Activated CD4-positive, CD25-positive, alpha-beta regulatory T cell treated with anti-CD3 and anti-CD28 coated beads, Interleukin-2, amount 50 U/mL, for 72 hours (primary cell): ENCODE measurements at places on chromosomes 1 and 21.

DNA sequence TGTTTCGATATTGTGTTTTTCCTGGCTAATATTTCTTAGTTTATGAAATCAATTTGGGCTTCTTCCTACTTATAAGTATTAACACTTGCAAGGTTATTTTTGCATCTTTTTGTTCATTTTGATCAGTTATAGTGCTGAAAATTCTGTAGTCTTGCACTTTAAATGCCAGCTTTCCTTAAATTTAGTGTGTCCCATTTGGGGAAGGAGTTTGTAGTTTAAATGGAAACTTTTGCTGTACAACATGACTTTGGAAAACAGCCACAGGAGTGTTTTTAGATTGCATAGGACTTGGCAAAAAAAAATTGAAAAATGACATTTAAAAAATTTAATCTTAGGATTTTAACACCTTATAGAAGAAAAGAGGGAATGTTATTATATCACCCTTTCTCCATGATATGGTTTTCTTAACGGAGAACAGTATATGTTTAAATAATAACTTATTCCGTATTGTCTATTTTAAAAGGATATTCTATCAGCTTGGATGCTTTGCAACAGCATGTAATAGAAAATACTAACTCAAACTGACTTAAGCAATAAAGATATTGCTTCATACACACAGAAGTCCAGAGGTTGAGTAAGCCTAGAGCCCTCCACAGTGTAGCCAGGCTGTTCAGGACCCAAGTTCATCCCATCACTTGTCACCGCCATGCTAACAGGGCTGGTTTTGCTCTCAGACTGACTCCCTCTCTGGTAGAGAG lies 53.8 kb downstream of the LYPLAL1 start:
- DNase-seq, result no peak

GRCh38 chr1:14815175-14815877 lies 216.8 kb downstream of the KAZN start:
- DNase-seq, result no peak

DNA sequence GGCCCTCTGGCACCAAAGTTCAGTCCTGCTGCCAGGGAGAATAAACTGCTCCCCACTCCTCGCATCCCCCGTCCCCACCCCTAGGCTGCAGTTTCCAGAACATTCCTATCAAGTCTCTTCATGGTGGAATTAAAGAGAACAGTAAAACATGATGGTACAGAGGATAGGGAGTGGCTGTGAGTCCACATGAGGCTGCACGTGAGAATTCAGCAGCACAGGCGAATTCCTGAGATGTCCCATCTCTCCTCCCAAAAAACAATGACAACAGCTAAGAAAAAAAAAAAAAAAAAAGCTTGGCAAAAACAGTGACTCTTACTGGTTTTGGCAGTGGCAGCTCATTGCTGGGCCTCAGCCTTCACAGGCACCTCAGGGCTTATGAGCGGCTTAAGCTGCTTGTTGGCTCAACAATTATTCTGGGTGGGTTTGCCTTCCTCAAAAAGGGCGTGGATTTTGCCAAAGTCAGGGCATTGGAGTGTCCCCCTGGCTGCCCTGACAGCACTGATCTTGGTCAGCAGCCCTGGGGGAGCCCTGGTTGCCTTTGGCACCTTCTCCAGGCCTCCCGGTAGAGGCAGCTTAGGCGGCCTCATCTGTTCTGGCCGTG lies 5.7 kb upstream of the IFFO2 start:
- DNase-seq, result no peak

GRCh38 chr1:229420765-229421164 lies 13.1 kb downstream of the ACTA1 start:
- no peak for DNase-seq

DNA sequence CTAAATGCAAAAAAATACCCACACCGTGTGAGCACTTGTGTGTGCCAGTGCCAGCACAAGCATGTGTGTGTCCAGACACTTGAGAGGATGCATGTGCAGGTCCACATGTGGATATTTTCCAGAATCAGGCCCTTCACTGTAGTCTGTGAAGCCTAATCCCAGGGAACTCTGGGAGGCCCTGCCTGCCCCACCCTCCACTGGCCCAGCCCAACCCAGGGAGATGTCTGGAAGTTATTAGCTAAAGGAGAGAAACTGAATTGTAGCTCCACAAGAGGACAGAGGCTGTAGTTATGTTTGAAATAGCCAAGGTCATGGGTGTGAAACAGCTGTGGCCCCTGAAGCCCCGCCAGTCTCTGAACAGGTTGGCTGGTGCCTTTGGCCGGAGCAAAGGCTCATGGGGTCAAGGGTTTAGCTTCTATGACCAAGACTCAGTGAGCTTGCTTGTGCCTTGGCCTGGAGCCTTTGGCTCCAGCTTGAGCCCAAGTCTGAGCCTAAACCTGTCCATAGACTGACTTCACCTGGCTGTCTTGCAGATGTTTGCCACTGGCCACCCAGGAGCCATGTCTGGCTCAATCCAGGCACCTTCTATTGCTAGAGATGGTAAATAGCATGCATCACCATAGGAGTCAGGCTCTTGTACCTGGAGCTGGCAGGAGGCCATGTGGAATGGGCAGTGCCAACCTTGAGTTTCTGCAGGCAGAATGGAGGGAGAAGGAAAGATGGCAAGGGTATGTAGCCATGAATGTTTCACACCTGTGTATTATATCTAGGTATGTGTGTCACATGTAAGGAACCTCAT lies 69.9 kb downstream of the TMEM53 start:
- DNase-seq, result no peak

- DNase-seq, result no peak
These were observed 13.2 kb downstream of the MX2 start for GRCh38 chr21:41374867-41375533.

- no peak for DNase-seq
These were observed 146.5 kb downstream of the COQ8A start for GRCh38 chr1:227086636-227087035.

DNA sequence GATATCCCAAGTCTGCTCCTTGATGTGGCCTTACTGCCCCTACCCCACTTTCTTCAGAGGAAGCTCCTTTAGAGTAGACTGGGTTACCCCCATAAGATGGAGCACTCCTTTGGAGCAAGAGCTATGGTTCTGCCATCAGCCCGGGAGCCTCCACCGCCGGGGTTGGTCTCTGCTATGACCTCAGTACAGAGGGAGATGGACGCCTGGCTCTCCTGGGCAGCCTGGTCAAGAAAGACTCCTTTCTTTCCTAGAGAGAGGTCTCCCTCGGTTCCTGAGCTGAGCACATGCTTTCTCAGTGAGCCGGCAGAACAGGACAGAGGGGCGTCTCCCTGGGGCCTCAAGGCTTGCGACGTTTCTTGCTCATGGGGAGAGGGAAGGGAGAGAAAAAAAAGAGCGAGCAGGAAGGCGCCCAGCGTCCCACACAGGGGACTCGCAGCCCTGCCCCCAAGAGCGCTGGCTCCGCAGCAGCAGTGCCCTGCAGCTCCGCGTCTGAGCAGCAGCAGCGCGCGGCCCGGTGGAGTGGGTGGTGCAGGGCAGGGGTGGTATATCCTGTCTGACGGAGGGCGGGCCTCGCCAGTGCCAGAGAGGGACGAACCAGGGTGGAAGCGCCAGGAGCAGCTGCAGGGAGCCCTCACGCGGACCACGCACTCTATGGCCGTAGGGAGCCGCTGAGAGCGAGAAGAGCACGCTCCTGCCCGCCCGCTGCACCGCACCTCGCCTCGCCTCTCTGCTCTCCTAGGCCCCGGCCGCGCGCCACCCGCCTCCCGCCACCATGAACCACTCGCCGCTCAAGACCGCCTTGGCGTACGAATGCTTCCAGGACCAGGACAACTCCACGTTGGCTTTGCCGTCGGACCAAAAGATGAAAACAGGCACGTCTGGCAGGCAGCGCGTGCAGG lies at the start of gene PKP1:
Gene PKP1 (plus strand): TSS at position 576 of the 899 bp plus-strand sequence. CDS start 197 bp downstream, at position 773.
- DNase-seq, result no peak

- DNase-seq, result no peak
These were observed 194.4 kb downstream of the DPYD start for GRCh38 chr1:97726386-97726785.

DNA sequence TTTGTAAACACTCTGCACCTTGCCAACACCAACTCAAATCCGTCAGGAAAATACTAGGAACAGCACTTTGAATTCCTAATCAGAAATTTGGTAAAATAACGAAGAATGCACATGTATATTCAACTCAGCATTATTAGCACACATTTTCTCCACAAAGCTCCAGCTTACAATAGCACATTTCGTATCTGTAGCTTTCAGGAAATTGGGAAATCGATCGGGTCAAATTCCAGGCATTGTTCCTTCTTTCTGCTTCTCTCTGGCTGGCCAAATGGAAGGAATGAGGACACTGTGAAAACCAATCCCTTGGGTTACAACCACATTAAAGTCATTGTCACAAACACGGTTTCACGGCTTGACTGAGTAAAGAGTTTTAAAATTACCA lies 58.6 kb downstream of the NPHP4 start:
- no peak for DNase-seq

- no peak for DNase-seq
These were observed 9.6 kb downstream of the LRRC53 start for GRCh38 chr1:74502858-74503257.

DNA sequence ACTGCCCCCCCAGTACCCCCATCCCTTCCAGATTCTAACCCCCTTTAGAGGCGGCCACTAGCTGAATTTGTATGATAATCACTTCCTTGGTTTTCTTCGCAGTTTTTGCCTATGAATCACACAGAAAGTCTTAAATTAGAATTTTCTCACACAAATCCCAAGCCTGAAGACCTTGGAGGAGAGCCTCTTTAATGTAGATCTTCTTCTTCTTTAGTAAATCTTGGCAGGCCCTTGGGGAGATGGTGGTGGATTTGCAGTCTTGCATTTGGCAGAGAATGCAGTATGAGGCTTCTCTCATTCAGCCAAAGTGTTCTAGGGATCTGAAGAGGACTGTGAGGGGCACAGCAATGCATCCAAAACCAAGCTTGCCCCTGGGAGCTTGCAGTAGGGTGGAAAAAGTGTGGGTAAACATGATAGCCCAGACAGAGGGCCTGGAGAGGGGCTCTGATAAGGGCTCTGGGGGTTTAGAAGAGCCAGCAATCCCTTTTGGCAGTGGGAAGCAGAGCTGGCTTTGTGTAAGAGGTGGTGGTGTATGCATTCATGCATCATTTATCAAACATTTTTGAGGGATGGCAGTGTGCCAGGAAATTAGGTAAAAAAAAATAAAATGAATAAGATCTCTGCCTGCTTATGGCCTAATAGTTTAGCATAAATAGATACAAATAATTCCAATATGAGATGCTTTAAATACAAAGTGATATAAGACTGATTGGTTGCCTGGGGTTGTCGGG lies 7.7 kb upstream of the CDC42 start:
- DNase-seq, result no peak

- no peak for DNase-seq
These were observed 162.2 kb upstream of the RAB4A start for GRCh38 chr1:229108598-229109201.

GRCh38 chr1:160196143-160196542 lies 5.8 kb downstream of the CASQ1 start:
- no peak for DNase-seq

DNA sequence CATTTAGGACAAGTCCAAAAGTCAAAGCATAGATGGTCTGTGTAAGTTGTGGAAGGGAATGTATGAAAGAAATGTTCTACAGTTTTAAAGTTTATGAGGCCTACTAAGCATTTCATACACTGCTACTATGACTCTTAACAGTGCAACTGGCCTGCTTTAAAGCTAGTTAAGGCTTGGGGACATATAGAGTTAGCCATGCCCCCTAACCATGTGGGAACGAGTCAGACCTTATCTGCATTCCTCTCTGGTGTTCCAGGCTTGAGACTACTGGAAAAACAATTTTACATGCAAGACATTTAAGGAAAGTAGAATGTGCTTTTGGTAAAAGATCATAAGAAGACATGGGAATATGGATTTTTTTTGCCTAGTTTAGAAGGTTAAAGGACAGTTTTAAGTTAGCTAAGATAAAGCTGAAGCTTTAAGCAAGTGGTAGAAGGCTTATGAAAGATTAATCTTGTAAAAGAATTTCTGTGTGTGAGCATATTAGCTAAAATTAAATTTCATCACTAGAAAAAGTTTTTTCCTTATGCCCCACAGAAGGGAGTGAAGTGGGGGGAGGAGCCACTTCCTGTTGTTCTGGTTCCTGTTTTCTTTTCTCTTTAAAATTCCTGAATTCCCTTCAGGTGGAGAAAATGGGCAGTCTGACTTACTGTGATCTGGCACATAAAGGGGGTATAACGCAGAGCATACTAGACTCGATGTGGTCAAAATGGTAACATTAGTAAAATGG lies 8.9 kb upstream of the CD48 start:
- DNase-seq, result no peak

- no peak for DNase-seq
These were observed 11.5 kb downstream of the LRRN2 start for GRCh38 chr1:204673909-204674649.

DNA sequence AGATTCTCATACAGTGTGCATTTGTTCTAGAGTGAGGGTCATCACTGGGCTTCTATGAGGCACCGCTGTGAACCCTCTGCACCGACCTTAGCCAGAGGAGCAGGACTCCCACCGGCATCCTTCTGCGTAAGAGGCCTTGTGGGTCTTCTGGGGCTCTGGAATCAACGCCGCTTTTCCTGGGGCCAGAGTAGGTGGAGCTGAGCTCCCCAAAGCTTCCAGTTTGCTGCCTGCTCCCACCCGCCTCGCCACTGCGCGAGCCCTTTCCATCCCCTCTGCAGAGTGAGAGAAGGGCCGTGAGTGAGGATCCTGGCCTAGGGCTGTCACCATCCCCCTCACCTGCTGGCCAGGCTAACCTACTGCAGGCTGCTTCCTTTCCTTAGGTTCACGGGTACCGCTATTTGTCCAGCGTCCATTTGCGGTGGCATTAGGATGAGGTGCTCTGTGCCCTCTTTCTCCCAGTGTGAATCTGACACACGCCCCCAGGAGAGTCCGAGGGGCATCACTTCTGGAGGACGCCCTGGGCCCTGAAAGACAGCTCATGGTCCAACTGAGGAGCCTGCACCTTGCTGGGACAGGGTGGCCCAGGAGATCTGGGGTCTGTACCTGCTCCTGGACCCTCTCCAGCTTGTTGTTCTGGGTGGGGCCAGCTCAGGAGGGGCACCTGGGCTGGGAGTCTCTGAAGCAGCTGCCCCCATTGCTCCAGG lies 36.2 kb downstream of the UMODL1 start:
- no peak for DNase-seq

- no peak for DNase-seq
These were observed 163.2 kb upstream of the COL6A1 start for GRCh38 chr21:45818276-45818903.
